EL (cell line): ENCODE measurements at places on chromosomes 7 and 10.
A peak's percentile ranks its signal among the peaks of the same experiment; 100 is the strongest.

GRCh38 chr7:143415742-143416397, 7.2 kb upstream of the EPHA1 start:
- no peak for DNase-seq

DNA sequence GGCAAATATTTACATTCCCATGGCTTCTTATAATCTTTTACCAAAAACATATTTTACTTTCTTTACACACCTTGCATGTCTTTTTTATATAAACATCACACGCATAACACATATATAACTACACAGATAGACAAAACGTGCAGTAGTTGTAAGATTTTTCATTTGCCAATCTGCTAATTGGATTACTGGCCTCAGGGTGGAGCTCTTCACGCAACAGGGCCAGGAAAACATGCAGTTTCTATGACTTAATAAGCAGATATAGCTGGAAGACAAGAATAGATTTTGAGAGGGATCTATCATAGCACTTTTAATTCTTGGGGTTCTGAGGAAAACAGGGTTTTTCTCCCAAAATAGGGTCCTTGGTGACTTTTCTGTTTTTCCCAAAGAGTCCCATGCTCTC, 12.7 kb downstream of the ACADSB start:
- DNase-seq = no peak

DNA sequence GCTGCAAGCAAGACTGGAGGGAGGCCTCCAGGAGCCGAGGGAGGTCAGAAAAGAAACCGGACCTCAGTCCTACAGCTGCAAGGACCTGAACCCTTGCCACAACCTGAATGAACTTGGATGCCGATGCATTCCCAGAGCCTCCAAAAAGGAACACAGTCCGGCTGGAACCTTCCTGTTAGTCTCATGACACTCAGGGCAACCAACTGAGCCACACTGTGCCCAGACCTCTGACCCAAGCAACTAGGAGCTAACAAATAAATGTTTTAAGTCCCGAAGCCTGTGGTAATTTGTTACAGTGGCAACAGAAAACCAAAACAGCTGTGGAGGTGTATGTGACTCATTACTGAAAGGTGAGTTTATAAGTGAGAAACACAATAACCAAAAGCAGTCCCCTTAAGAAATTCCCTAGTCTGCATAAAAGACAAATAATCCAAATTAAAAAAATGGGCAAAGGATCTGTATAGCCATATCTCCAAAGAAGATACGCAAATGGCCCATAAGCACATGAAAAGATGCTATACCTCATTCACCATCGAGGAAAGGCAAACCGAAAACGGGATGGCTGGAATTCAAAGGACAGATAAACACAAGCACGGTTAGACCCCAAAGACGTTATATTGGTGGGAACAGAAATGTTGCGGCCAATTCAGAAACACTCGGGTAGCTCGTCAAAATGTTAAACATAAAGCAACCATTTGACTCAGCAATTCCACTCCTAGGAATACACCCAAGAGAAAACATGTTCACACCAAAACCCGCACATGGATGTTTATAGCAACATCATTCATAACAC, 24.8 kb downstream of the GNA12 start:
- no peak for DNase-seq

GRCh38 chr10:71085689-71086438, 126.5 kb upstream of the UNC5B start:
- no peak for DNase-seq

DNA sequence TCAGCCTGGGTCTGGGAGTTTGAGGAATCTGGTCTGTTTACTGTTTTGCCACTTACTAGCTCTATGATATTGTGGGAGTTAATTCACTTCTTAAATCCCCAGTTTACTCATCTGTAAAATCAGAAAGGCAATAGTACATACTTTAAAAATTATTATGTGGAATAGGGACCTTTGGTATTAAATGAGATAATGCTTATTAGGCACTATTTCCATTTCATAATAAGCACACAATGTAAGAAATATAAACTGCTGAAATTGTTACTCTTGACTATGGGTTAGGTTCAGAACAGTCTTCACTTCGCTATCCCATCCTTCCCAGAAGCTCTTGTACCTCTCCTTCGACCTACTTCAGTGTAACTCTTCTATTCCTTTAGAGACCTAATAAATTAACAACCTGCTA, 47.2 kb downstream of the AGK start:
- no peak for DNase-seq

- no peak for DNase-seq
Observed at GRCh38 chr7:38257350-38257677, 16.1 kb downstream of the TARP start.

DNA sequence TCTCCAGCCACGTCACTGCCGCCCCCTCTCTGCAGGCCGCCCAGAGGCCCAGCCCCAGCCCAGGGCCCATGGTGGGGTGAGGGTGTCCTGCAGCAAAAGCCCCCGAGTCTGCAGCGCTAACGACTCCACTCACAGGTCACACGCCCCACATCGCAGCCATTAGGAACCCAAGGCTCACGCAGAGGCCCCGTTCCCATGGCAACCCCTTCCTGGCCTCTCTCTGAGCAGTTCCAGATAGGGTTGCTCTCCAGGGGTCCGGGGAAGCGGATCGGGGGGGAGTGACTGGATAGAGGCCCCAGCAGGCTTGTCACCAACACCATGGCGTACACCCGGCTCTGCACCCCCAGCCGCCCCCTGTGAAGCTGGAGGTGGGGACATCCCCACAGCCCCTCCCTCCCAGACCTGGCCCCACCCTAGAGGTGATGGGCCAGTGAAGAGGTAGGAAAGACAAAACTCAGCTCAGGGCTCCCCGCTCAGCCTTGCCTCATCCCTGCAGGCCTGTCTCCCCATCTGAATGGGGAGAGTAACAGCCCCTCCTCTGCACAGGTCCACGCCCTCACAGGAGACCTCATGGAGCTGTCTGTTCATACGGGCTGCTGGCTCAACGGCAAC, 41.2 kb downstream of the TNRC18 start:
- no peak for DNase-seq

- DNase-seq = no peak
Observed at GRCh38 chr10:22271786-22272185, 44.4 kb upstream of the COMMD3 start.

DNA sequence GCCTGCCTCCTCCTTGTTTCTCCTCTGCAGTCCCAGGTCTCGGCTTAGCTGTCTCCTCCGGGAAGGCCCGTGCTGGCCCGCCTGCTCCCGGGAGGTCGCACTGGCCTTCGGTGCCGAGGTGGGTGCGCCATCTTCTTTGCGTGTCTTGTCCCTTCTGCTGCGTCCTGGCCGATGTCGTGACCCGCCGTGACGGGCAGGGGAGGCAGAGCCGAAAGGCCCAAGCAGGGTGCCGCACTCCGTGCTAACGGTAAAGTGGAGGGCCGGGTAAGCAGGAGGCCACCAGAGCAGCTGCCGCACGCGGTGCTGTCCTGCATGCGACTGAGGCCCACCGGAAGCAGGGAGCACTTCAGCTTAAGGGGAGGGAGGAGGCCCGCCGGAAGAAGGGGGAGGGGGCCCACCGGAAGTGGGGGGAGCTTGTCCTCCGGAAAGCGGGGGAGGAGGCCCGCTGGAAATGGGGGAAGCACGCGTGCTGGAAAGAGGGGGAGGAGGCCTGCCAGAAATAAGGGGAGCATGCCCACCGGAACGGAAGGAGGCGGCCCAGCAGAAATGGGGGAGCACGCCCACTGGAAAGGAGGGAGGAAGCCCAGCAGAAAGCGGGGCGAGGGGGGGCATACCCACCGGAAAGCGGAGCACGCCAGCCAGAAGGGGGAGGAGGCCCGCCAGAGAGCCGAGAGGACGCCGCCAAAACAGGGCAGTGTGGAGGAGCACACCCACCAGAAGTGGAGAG, 71.4 kb downstream of the PROSER2 start:
- DNase-seq = no peak

GRCh38 chr7:55423277-55423711, 58.2 kb downstream of the LANCL2 start:
- DNase-seq = peak; percentile 70

- DNase-seq = no peak
Observed at GRCh38 chr7:128954150-128954549, 16.4 kb downstream of the IRF5 start.

DNA sequence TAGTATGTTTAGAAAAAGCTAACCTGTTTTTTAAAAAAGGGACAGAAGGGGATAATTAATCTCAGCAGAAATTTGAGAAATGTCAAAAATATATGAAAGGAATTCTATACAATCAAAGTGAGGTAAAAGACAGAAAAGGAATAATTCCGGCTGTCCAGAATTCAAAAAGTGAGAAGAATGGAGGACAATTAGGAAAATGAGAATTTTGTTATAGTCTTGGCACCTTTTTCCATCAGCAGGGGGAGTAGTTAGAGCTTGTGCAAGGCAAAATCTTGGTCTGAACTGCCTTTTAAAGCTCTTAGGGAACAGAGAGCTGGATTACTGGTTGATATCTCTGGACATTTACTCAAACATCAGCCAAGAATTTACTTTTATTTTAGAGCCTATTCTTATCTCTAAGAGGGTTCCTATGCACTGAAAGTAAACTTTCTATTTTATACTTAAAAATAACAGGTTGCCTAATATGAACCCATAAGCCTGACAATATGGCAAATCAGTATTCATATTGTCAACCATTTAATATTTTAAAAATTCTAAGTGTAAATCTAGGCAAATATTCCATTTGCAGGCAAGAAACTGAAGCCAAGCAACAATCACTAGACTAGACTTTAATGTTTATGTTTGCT, 185.6 kb downstream of the ANK3 start:
- DNase-seq = peak; percentile 36

DNA sequence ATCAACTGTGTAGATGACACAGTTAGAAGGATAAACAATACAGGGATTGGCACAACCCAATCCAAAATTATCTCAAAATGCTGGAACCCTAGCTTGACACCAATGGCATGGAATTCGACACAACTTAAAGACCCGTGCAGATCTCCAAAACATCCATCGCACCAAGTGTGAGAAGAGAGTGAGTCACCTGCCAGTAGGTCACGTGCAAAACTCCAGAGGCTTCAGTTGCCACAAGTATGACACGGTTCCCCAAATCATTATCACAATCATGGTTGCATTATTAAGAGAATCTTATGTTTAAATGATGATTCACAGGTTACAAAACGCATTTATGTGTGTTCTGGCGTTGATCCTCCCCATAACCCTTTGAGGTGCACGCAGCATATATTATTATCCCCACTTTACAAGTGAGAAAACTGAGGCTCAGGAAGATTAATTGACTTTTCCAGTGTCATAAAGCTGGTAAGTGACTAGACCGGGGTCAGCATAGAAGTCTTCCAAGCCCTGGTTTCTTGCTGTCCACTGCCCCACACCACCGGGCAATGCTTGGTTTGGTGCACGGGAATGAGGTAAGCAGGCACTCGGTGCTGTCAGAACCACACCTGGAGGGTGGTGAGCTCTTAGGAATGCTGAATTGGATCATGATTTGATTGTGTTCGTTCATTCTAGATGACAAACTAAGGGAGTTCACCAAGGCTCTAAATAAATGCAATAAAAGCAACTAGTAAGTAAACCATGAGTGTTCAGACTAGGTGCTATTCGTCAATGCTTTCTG, 23.6 kb upstream of the STK17A start:
- DNase-seq = no peak

DNA sequence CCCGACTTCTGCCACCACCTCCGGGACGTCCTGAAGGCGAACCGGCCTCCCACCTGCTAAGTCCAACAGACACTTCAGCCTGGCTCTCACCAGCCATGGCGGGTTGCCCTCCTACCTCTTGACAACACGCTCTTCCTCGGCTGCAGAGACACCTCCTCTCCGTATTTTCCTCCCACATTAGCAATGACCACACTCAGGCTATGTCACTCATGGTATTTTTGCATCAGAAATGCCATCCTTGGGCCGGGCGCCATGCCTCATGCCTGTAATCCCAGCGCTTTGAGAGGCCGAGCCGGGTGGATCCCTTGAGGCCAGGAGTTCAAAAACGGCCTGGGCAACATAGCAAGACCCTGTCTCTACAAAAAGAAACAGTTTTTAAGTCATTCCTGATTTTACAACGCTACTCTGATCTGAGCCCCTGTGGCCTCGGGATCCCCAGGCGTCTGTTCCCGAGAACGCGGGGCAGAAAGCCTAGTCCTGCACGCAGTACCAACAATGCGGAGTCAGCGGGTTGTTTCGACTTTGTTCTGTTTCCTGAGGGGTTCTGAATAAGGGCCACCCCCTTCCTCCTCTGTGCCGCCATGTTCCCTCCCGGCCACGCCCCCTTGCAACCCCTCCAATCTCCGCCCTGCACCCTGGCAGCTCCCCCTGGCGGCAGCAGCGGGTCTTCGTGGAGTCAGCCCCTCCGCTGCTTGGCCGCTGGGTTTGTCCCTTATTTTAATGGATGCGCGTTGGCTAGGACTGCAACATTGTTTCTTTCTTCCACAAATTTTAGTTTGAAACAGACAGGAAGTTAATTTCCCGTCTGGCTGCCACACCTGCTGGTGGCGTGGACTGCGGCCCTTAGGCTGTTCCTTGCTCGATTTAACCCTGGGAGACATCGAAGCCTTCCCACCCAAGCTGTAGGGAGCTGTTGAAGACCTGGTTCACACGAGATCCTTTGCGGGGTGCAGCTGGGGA, 9.7 kb upstream of the ZFAND2A start:
- DNase-seq = peak; percentile 74

DNA sequence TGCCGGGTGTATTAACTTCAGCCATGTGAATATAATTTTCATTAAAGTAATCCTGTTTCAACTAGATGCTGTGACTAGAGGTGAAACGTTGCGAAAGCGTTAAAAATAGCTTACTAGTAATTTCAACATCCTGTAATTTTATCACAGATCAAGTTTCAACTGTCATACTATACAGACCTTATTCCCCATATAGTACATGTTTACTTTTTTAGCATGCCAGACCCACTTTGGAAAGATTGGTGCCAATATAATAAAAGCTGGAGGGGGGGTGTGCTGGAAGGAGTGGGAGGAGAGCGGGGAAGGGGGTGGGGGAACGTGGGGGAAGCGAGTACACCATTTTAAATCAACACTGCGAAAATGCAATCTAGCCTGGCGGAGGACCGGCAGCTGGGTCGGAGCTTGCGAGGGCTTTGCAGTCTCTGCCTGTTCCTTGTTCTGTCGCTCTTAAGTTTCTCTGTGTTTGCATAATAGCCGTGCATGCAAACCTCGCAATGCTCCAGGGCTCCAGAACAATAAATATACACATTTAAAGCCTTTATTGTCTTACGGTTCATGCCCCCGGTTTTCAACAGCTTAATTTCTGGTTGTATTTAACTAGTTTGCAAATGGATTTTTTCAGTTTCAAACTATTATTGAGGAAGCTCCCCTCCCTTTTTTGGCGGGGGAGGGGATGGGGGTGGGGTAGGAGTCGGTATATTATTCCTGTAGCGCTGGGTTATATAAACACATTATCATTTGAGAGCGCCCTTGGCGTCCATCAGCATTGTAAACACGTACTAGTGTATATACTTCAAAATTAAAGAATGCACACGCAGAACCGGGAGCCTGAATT, 1.3 kb upstream of the ARID5B start:
- DNase-seq = peak; percentile 75

GRCh38 chr10:131882590-131883451, 18.0 kb upstream of the PPP2R2D start:
- DNase-seq = no peak

GRCh38 chr10:114352653-114353298, 51.5 kb downstream of the AFAP1L2 start:
- no peak for DNase-seq

DNA sequence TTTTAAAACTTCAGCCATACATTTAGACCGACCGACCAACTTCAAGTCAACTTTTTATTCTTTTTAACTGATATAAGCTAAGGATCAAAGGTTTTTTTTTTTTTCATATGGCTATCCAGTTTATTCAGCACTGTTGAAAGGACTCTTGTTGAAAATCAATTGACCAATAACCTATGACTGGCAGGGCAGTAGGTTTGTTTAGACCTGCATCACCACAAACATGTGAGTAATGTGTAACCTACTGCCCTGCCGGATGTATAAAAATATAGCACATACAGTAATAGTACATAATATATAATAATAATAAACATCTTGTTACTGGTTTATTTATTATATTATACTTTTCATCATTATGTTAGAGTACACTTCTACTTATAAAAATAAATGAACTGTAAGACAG, 434.6 kb upstream of the SEMA3A start:
- peak; percentile 7 for DNase-seq
